Globus pallidus (tissue), 1 donor: ENCODE measurements at places on chromosomes 12 and 14.

- no peak for DNase-seq
Measured at GRCh38 chr12:131795690-131796410, 32.3 kb upstream of the MMP17 start.

DNA sequence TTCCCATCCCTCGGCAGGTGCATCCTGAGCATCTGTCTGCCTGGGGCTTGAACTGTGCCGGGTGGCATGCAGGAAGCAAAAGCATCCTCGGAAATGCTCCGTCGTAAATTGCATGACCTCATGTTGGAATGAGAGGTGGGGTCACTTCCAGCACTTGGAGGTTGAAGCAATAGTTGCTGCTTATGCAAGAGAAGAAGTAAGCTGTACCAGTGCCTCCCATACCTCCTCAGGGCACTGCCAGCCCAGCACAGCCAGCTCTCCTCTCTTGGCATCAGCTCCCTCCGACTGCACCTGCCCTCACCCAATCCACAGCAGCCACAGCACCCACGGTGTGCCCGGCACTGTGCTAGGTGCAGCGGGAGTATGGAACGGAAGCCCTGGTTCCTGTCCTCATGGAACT is 11.5 kb downstream of the TEAD4 start:
- no peak for DNase-seq

DNA sequence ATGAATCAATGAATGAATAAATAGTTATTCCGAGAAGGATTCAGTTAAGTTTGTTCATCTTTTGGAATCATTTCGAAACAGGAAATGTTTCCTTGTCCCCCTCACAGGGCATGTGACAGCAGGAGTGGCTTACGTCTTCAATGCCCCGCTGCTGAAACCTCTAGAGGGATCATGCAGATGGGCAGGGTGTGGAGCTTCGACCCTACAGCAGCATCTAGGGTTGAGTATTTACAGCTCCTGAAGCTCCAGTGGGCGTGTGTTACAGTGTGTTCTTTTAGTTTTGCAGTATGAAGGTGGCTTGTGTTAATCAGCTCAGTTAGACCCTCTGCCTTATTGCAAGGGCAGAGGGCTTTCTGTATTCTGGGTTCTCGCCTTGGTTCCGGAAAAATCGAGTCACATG is 2.6 kb downstream of the NAV3 start:
- DNase-seq: peak; percentile 38

DNA sequence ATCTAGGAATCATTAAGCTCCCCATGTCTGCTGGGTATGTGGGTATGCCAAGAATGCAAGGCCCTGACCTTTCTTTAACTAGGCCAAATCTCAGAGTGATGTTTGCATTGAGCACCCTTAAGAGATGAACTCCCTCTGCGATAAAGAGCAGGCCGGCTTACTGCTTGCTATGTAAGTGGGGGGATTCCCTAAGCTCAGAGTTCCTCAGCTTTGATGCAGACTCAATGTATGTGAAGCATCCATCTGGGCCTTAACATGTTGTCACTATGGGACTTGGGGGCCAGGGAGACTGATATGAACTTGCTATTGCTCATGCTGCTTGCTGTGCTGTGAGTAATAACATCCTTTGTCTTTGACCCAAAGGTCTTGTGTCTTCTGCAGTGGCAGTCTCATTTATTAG is 149.7 kb downstream of the C12orf75 start:
- no peak for DNase-seq
